ENCODE measurements at places on chromosomes 13 and 19.
A peak's percentile ranks its signal among the peaks of the same experiment; 100 is the strongest.

GRCh38 chr13:94140511-94140910 lies 339.0 kb downstream of the DCT start:
- DNase-seq = no peak

- DNase-seq = no peak
Measured at GRCh38 chr13:51058461-51059167, 52.5 kb downstream of the C13orf42 start.

GRCh38 chr13:43074824-43075510 lies 51.6 kb downstream of the DNAJC15 start:
- DNase-seq = no peak

DNA sequence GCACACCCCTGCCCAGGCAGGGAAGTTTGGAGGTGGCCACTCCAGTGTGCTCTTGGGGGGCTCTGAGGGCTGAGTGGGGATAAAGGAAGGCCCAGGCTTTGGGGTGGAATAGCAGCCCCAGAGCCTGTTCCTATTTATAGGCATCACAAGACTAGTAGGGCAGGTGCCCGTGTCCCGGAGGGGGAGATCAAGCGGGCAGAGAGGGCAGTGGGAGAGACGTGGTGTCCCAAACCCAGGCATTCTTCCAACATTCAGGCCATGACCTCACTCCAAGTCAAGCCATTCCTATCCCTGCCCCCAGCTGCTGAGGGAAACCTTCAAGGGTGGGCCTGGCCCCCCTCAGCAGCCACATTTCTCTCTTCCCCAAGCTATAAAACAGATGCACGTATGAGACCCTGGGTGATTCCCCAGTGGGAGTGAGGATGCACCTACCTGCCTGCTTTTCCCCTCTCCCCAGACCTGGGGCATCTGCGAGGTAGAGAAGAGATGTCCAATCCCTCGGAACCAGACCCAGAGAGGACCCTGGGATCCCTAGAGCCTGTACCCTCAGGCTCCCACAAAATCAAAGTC lies 3.9 kb downstream of the WIZ start:
- peak; percentile 50 for DNase-seq

GRCh38 chr13:23437916-23438315 lies 4.4 kb upstream of the SACS start:
- no peak for DNase-seq

- no peak for DNase-seq
Measured at GRCh38 chr13:46893221-46893740, 3.6 kb downstream of the HTR2A start.

GRCh38 chr19:33819506-33819879 lies 22.8 kb downstream of the KCTD15 start:
- no peak for DNase-seq

- no peak for DNase-seq
Measured at GRCh38 chr13:34738254-34738992, 203.6 kb upstream of the NBEA start.

- no peak for DNase-seq
Measured at GRCh38 chr13:72121466-72121865, 254.5 kb upstream of the DACH1 start.

- no peak for DNase-seq
Measured at GRCh38 chr19:45809643-45810159, 5.4 kb downstream of the RSPH6A start.

DNA sequence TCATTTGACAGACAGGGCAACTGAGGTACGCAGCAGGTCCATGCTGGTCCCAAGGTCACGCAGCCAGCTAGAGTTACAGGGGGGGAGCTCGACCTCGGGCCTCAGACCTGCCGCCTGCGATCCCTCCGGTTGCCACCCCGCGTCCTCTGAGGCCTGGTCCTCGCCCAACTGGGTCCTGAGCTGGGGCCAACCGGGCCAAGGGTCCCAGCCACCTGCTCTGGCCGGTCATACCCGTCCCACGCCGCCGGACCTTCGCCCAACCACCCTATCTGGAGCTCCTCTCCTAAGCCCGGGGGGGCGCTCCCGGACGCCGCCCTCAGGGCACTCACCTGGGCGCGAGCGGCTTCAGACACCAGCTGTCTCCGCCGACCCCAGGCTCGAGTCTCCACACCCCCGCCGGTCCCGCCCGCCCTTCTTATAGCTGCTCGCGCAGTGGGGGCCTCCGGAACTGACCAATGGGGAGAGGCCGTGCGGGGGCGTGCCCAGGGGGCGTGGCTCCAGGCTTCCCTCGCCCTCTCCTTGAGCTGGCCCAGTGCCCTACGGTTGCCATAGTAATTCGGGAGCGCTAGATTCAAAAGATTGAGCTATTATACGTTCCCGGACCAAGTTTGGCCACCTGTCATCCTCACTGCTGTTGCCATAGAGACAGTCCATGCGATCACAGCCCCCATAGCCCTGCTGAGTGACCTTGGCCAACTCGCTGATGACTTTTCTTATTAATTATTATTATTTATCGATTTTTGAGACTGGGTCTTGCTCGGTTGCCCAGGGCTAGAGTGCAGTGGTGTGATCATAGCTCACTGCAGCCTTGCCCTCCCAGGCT lies at the start of gene PLIN5:
Gene PLIN5 (minus strand): TSS at position 389 of the 823 bp plus-strand sequence. CDS start 1,150 bp downstream, outside the sequence.
- no peak for DNase-seq

DNA sequence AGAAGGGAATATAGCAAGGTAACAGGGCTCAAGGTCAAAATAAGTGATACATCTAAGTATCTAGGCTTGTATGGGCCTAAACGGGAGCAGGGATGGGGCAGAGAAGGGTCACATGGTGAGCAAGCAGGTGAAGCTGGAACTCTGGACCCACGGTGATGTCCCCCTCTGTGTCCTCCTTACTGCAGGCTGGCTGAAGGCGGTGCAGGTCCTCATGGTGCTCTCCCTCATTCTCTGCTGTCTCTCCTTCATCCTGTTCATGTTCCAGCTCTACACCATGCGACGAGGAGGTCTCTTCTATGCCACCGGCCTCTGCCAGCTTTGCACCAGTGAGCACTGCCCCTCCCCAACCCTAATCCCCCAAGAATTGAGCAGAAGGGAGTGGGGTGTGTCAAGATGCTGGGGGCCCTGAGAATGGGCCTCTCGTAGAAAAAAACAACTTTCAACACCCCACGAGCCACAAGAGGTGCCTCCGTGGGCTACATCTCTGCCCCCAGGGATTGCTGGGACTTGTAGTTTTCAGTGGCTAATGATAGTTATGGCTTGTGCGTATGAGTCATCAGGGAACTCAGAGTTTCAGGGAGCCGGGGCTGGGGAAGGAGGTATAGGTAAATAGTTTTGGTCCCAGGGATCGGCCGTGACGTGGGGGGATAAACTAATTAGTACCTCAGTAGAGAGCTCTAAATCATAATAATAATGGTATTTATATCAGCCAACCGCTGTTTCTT lies 4.0 kb downstream of the EMP3 start:
- no peak for DNase-seq

DNA sequence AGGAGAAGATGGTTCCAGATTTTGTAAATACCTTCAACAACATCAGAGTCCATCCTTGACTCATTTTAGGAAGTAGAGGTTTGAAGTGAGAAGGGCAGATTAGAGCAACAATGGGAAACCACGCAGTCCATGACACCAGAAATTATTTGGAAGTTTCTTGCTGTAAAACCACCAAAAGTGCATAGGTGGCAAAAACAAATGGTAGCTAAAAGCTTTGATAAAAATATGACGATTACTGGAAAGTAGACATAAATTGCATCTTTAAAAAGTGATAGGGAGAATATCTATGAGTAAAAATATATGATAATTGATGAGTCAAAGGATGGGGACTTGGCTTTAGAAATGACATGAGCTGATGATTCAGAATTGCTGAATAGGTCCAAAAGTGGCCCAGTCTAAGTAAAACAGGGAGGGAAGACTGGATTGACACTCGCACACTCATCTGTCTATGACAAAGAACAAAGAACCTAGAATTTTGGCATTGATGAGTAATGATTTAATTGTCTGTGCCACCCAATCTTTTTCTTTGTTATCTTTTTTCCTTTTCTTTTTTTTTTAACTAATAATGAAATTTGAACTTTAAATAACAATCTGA lies 472.2 kb downstream of the MYO16 start:
- no peak for DNase-seq

- DNase-seq = no peak
Measured at GRCh38 chr19:38615007-38615581, 2.7 kb downstream of the MAP4K1 start.

GRCh38 chr19:17458970-17459369 lies 1.8 kb downstream of the NXNL1 start:
- DNase-seq = no peak

- no peak for DNase-seq
Measured at GRCh38 chr19:56405062-56405461, 930 bp downstream of the ZNF583 start.

- no peak for DNase-seq
Measured at GRCh38 chr13:39918620-39919236, 263.3 kb downstream of the COG6 start.

GRCh38 chr19:32876236-32876918 lies 6.8 kb upstream of the SLC7A9 start:
- no peak for DNase-seq

All from ascending aorta (tissue), 2 donors.